Right kidney (tissue), 9 donors: ENCODE measurements at places on chromosomes 5 and 9.

DNA sequence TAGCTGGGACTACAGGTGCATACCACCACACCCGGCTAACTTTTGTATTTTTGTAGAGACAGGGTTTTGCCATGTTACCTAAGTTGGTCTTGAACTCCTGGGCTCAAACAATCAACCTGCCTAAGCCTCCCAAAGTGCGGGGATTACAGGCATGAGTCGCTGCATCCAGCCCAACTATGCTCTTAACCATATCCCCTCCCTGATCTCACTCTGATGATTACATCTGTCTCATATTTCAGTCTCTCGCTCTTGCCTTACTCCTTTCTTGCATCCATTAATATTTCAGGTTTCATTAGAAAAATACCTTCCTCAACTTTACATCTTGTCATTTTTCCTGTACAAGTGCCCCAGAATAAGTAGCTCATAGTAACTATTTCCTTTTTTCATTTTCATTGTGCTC lies 61.0 kb upstream of the BASP1 start:
- DNase-seq, result no peak

- no peak for DNase-seq
Measured at GRCh38 chr9:69195668-69196067, 21.6 kb downstream of the TJP2 start.

DNA sequence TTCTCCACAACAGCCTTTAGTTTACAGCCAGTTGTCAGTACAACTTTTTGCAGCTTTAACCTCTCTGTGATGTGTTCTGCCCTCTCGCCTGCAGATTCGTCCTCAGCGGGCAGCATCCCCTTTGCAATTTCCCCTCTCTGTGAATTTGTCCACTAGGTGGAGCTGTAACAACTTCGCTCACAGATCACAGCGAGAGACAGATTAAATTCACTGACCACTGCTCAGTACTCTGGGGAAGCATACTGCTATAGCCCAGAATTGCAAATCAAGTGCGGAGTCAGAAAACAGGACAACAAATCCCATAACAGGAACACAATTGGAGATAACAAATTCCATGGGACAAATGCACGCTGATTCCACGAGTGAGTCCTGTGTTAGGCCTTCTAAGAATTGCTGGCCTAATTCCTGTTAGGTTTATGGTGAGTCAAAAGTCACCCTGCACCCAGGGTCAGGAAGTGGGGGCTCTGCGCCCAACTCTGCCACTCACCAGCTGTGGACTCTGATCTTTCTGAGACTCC lies 2124.9 kb downstream of the MAT2B start:
- peak; percentile 54 for DNase-seq

DNA sequence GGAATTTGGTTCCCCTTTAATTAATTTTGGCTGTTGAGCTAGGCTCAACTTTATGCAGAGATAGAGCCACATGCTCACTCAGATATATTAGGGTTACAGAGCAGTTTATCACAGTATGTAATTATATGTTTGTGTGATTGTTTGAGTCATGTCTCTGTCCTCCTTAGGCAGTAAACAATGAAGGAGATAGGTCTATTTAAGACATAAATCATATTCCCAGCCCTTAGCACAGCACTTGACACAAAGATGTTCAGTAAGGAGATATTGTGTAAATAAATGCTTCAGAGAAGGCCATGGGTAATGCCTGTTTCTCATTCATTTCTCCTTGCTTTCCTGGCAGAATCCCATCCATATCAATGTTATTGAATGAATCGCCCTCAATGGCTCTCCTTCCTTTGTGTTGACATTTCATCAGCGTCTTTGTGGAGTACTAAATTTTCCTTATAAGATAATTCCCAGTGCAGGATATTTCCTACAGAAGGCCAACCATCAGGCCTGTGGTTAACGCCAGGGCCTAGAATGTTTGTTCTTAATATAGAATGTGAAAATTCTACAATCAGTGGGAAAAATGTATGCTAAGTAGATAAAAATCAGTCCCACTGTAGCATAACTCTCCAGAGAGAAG lies 408.0 kb downstream of the EBF1 start:
- no peak for DNase-seq

- no peak for DNase-seq
Measured at GRCh38 chr5:6715758-6716628, 2.8 kb downstream of the TENT4A start.

- DNase-seq, result no peak
Measured at GRCh38 chr9:77475641-77476473, 172.3 kb downstream of the GNA14 start.

DNA sequence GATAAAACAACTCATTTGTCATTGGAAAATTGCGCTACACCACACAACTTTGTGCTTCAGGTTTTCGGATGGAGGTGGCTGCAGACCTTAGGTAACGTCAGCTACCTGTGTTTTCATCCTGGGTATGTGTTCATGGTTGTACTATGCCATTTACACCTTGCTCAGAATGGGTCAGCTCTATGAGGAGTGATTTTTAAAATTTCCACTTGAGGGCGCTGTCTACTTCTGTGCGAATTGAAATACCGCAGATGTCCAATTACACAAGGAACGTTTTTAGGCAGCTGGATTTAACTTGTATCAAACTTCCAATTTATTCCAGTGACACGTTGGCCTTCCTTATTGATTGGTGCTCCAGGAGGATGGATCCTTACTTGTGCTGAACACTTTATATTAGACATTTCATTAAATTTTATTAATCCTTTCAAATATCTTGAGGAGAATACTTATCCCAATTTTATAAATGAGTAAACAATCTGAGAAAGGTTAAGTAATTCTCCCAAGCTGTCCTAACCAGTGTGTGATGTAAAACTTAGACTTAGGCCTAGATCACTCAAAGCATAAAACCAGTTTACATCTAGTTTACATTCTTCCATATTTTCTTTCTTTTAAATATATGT lies 23.4 kb downstream of the DMRTA1 start:
- DNase-seq, result no peak

- DNase-seq, result no peak
Measured at GRCh38 chr5:180334176-180334575, 19.0 kb downstream of the GFPT2 start.

- DNase-seq, result no peak
Measured at GRCh38 chr5:10480237-10480985, 38.7 kb downstream of the ROPN1L start.

- DNase-seq, result no peak
Measured at GRCh38 chr5:9781275-9781674, 151.1 kb upstream of the TAS2R1 start.

DNA sequence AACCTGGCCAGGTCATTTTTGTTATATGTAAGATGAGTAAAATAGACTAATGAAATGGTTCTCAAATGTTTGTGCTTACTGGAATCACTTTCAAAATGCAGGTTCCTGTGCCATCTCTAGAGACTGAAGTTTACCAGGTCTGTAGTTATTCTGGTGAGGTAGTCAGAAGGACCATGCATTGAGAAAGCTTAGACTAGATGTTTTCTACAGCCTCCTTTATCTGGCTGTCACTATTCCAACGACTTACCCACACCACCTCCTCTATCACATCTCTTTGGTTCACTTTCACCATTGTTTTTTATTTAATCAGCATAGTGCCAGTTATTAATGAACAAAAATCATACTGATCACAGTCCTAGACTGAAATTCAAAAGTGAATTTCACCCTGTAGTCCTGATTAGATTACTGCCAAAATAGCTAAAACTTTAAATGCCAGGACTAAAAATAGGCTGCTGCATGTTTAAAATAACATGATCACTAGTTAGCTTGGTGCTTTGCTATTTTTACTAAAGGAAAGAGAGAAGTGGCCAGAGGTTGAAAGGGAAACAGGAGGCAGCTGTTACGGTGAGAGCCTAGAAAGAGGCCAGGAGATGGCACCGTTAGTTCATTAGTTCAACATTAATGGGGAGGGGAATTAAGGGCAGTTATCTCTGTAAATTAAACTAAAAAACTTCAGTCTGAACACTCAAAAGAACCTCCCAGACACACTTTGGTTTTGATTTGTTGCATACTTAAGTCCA lies 13.9 kb upstream of the FNIP1 start:
- no peak for DNase-seq

DNA sequence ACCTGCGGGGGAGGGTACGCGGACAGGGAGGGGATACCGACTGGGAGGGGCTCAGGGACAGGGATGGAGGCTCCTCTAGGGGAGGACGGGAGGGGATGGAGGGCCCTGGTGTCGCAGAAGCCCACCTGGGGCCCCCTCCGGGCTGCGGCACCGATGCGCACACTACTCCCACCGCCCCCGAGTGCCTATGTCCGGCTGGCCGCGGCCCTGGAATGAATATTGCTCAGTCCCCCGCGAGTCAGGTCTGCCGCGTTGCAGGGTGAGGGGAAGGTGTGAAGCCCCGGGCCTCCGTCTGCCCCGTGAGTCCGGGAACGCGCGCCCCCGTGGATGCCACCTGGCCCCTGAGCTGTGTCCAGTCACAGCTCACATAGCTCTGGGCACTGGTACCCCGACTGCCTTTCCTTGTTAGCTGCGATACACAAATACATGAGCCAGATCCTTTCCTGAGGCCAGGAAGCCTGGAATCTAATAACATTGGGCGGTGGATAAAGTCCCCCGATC lies 44.5 kb upstream of the PRSS3 start:
- DNase-seq, result peak; percentile 56

DNA sequence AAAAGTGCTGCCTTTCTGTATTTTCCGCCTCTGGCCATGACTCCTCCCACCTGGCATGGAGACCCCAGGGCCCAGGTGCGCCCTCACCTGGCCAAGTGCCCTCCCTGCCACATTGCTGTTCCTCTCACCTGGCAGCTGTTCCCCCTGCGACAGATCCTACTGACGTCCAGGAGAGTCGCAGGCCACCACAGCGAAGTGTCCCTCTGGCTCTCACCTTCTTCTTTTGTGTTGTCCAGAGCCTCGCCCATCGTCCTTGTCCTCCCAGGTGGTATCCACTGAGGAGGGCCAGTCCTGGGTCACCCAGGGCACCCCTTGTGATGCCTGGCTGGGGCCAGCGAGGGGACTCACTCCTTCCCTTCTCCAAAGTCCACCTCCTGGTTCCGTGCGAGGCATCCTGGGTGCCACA lies 2.6 kb downstream of the NKD2 start:
- DNase-seq, result no peak

GRCh38 chr5:50501491-50502228 lies 60.6 kb upstream of the EMB start:
- no peak for DNase-seq

GRCh38 chr5:147560718-147561331 lies 51.0 kb upstream of the DPYSL3 start:
- no peak for DNase-seq

- no peak for DNase-seq
Measured at GRCh38 chr9:95756101-95756500, 119.4 kb upstream of the ERCC6L2 start.

GRCh38 chr5:82107267-82107666 lies 135.4 kb downstream of the ATG10 start:
- no peak for DNase-seq

- DNase-seq, result no peak
Measured at GRCh38 chr5:151363673-151364072, 16.3 kb upstream of the SLC36A2 start.
